ENCODE measurements at places on chromosomes 1 and 21.

GRCh38 chr21:14685568-14685967, 139.5 kb upstream of the SAMSN1 start:
- DNase-seq: no peak

GRCh38 chr1:118159569-118159968, 25.5 kb downstream of the SPAG17 start:
- DNase-seq: no peak

DNA sequence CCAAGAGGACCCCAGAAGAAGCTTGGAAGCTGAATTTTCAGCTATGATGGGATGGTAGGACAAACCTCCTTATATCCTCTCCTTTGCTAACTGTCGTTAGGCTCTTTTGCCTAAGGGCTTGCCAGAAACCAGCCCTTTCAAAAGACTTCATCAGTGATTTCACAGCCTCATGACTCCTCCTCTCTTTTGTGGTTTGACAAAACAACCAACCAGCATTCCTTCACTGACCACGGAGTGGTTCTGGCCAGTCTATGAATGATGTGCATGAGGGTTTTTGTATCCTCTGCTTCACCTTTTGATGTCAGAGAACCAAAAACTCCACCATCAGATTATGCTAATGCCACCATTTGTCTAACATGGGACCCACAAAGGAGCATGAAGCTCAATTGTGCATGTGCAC, 116.9 kb upstream of the COA6 start:
- no peak for DNase-seq

DNA sequence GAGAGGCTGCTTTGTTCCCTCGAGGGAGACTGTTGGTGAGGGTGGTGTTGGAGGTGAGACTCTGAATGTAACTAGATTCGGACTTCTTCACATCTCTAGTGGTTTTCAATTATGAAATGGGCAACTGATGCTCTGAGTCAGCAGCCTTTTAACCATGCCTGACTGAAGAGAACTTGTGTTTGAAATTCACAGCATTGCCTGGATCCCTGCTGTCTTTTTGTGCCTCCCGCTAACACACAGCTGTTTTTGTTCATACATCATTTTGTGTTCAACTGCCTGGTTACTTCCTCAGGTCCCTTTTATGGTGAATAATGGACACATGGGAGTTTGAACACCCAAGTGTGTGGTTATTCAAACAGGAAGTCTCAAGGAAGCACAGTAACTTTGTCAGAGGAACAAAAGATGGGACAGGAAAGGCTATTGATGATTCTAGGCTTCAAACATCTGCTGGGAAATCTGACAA, 16.8 kb downstream of the LAMC1 start:
- no peak for DNase-seq

- DNase-seq: no peak
Observed at GRCh38 chr1:8362701-8363101, 44.8 kb downstream of the SLC45A1 start.

- DNase-seq: no peak
Observed at GRCh38 chr1:152411134-152411533, 2.9 kb downstream of the CRNN start.

DNA sequence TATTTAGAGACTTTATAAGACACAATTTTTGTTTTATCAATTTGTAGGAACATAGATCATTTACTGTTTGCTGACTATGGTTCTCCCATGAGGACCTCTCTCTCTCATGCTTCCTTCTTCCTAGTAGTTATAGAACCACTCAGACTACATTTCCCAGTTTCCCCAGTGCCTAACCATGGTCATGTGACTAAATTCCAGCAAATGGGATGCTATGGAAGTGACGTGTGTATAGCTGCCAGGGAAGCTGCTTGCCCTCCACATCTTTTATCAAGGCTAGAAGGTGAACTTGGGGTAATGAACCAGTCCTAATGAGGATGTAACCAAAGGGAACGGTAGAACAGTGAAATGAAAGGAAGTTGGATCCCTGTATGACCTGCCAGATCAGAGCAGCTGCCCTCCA, 184.0 kb downstream of the MIS18A start:
- no peak for DNase-seq

GRCh38 chr1:20366056-20366462, 75.4 kb downstream of the VWA5B1 start:
- no peak for DNase-seq

- peak; percentile 36 for DNase-seq
Observed at GRCh38 chr1:183209533-183210158, 23.6 kb downstream of the LAMC2 start.

DNA sequence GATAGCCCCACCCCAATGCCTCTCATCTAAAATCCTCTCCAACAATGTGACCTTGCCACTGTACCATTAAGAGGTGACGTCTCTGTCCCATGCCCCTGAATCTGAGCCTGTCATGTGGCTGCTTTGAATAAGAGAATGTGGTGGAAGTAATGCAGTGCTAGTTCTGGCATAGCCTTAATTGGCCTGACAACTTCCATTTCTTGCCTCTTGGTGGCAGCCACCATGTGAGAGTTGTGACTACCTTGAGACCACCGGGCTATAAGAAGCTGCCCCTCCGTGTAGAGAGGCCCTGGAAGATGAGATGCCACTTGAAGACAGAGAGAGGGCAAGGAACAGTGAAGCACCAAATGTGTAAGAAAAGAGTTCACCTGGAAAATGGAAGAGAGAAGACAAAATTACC, 95.4 kb downstream of the POFUT2 start:
- DNase-seq: no peak

GRCh38 chr1:245486775-245487470, 332.1 kb downstream of the KIF26B start:
- DNase-seq: no peak

- DNase-seq: peak; percentile 89
Observed at GRCh38 chr1:59375321-59376220, 78.7 kb downstream of the FGGY start.

- DNase-seq: no peak
Observed at GRCh38 chr1:43067977-43068751, 103.9 kb downstream of the EBNA1BP2 start.

GRCh38 chr1:31570228-31570627, 6.1 kb upstream of the TINAGL1 start:
- DNase-seq: no peak

GRCh38 chr1:35530946-35531345, 26.3 kb downstream of the KIAA0319L start:
- DNase-seq: no peak

DNA sequence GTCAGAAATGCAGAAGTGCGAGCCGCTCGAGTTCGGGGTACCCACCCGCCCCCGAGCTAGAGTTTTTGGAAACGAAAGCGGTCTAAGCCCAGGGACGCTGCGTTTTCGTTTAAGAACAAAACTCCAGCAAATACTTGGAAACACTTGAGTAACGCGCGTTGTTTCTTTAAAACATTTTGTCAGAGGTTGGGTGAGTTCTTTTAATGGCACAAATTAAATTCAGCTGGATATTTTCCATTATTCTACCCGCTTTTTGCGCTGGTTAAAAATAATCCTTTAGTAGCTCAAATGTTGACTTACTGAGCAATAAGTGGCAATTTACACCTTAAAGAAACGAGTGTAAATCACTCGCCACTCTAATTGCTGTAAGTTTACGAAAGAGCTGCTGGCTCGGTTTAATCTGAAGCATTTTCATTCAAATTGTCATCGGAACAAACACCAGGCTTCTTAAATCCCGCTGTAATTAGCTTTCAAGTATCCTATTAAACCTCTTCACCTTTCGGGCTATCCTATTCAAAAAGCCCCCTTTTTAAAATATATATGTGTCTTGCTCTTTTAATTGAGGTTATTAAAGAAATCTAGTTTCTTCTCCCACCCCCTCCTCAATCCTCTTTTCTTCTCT, 1.5 kb downstream of the LHX8 start:
- DNase-seq: no peak

DNA sequence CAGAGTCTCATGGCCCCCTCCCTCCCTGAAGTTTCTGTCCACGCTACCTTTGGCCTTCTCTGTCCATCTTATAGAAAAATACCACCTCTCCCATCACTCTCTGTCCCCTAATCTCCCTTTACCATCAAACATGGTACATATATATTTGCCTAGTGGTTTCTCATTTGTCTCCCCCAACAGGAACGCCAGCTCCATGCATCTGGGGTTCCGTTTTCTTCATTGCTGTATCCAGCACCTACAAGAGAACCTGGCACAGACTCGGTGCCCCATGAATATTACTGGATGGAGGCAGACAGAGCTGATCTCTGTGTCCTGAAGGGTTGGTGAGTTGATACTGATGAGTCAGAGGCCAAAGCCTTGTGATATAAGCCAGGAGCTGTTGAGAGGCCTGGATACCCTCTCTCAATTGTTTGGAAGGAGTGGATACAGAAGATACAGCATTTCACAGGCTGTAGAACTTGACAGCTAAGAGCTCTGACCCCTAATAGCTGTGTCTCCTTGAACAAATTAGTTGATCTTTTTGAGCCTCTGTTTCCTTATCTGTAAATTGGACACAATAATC, 21.9 kb downstream of the HEYL start:
- DNase-seq: no peak

DNA sequence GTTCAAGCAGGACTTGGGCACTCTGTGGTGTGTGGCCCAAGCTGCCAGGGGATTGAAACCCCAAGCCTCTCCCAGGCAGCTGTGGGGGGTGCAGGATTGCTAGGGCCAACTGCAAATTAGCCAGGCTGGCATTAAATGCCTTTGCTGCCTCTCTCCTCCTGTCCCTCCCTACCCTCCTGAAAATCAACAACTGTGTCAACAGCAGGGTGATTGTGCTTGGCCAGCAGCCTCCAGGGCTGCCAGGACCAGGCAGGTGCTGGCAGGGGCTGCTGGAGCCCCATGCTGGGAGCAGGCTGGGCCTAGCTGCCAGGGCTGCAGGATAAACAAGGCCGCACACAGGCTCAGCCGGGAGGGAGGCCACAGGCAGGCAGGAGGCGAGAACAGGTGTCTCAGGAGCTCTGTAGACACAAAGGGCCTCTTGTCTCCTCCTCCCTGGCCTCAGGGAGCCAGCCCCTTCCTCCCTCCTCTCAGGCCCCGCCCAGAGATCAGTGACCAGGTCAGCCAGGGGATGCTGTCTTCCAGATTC, 11.4 kb downstream of the SOX13 start:
- no peak for DNase-seq

GRCh38 chr1:50724626-50725286, 235.3 kb downstream of the FAF1 start:
- DNase-seq: no peak

GRCh38 chr1:3744646-3745045, 7.6 kb upstream of the CCDC27 start:
- DNase-seq: no peak

GRCh38 chr1:113517983-113518382, 127.7 kb downstream of the MAGI3 start:
- no peak for DNase-seq

DNA sequence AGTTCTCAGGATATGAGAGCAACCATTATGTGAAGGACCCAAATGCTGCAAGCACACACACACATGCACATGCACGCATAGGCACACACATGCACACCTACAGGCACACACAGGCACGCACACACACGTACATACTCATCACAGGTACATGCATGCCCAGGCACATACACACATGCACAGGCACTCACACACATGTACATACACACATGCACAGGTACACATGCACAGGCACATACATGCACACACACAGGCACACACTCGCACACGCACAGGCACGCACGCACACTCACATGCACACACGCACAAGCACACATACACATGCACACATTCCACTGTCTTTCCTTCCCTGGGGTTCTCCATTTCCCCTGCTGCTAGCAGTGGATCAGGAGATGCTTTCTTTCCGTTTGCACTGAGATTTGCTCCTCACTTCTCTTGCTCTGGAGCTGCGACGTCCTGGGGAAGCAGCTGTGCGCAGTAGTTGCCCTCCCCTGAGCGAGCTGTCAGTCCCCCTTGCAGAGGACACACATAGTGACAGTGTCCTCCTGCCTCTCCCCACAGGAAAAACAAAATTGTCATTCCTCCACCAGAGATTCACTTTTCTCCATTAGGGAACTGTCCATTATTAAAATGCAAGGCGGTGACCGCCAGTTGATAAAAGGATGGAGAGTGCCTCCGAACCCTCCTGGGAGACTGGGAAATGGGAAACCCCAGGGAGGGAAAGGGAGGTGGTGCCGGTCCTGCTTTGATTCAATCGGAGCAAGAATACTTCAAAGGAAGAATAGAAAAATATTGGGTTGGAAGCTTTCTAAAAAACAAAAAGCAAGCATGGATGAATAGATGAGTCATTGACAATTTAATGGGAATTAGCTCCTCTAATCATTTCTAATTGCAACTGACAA, 69.5 kb downstream of the WDR4 start:
- DNase-seq: no peak

DNA sequence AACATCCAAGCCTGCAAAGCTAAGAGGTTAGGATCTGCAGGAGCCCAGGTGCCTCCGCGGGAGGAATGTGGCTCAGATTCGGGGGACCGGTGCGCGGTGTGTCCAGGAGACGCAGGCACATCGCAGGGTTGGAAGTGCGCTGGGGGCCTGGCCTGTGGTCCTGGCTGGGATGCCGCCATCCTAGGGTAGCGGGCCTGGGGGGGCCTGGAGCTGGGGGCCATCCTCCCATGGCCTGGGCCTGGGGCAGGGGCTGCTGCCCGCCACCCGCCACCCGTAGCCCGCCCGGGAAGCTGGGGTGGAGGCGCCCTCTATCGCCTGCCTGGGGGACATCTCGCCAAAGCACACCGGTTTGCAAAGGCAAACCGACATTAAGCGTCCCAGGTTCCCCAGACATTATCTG, 170.6 kb upstream of the ARHGEF16 start:
- DNase-seq: no peak

DNA sequence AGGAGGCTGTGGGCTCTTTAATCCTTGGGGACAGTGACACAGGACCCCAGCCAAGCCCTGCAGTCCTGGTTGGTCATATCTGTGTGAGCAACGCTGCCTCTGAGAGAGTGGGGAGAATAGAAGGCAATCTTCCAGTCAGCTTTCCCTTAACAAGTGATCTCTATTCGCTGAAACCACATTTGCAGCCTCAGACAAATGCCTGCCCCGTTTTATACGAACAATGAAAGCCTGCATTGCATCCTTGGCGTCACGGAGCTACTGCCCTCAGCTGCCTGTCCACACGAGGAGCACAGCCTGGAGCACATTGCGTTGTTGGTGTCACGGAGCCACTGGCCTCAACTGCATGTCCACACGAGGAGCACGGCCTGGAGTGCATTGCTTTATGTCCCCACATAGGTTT, 150.2 kb upstream of the ARHGEF16 start:
- DNase-seq: no peak

GRCh38 chr21:34235514-34235913, 128.3 kb upstream of the KCNE2 start:
- DNase-seq: no peak

DNA sequence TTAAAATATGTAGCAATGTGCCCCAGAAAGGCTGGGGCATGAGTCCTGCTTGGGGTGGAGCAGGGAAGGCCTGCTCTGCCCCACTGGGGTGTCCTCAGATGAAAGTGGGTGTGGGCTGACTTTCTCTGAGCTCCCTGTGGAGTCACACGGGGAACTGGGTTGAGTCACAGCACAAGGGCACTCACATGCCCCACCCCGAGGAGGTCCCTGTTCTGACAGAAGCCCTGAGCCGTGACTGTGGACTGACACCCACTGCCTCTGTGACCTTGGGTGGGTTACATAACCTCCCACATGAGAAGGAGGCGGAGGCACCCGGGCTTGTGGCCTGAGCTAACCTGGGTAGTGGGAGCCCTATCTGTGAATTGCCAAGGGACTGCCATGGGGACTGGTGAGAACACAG, 52.5 kb upstream of the TINAGL1 start:
- DNase-seq: no peak

- DNase-seq: no peak
Observed at GRCh38 chr1:54791880-54792522, 9.1 kb downstream of the TTC22 start.

Measured in AG09319 (cell line).